NCI-H774 (cell line): ENCODE measurements at places on chromosomes 16 and 17.
A peak's percentile ranks its signal among the peaks of the same experiment; 100 is the strongest.

DNA sequence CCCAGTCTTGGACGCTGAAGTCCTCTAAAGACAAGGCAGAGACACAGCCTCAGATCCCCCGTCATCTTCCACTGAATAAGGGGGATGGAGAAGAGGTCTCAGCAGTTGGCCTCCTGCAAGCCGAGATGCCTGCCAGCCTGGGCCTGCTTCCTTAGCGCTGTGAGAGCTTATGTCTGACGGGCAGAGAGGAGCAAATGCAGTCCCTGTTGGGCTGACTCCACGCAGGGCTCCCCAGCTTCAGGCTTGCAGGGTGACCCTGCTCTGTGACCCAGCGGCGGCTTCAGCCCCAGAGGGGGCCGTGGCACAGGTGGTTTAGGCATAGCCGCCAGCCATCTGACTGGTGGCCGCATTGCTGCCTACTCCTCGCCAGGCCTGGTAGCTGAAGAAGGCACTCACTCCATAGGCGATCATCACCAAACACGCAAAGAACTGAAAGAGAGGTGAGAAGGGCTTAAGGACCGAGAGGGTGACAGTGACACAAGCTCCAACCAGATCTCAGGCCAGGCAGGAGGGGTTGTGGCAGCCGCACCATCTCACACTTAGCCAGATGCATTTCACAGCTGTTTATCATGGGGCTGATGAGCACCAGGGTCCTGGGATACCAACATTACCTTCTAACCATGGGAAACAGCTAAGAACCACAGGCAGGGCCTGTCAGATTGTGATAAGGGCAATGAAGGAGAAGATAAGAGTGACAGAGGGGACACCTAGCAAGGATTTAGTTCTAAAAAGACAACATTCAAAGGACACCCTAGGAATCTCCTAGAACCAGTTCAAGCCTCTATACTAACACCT, 11.7 kb downstream of the ARL2BP start:
- DNase-seq = no peak

- no peak for DNase-seq
Measured at GRCh38 chr16:49603956-49604355, 230.4 kb downstream of the C16orf78 start.

GRCh38 chr17:33291248-33292200, 1.6 kb downstream of the ASIC2 start:
- DNase-seq = no peak

- DNase-seq = no peak
Measured at GRCh38 chr17:39118674-39119419, 32.6 kb downstream of the PLXDC1 start.

DNA sequence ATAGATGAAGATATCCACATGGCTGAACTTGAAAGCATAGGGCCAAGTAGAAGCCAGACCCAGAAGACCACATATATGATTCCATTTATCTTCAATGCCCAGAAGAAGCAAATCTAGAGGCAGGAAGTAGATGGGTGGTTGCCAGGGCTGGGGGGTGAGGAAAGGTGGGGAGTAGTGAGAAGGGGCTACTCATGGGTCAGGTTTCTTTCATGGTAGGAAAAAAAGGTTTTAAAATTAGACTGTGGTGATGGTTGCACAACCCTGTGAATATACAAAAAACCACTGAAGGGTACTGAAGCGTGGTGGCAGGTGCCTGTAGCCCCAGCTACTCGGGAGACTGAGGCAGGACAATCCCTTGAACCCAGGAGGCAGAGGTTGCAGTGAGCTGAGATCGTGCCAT, 5.4 kb downstream of the CD2BP2 start:
- DNase-seq = no peak

- DNase-seq = no peak
Measured at GRCh38 chr16:51442141-51442870, 291.2 kb upstream of the SALL1 start.

DNA sequence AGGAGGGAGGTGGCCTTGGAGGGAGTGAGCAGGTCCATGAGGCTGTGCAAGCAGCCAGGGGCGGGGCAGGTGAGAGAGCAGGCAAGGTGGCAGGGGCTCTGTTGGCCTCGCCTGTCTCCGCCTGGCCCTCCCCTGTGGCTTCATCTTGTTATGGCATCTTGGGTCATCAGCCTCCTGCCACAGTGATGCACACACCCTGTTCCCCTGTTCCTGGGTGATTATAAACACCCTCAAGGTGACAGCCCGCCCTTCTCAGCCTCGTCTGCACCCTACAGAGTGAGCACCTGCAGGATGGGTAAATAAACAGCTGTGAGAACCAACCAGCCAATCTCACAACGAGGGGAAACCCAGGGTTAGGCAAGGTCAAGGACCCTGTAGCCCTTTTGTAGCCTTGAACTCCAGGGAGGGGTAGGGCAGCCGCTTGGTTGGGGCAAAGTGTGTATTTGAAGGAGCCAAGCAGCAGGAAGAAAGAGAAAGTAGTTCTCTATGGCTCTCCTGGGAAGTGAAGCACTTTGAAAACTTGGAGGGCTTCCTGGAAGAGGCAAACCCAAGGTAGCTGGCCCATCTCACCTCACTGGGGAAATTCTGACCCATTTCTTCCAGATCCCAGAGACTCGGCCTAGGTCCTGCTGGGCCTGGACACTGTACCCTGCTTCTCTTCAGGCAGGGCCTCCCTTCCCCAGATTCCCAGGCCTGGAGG, 60.6 kb downstream of the NT5M start:
- peak; percentile 51 for DNase-seq

DNA sequence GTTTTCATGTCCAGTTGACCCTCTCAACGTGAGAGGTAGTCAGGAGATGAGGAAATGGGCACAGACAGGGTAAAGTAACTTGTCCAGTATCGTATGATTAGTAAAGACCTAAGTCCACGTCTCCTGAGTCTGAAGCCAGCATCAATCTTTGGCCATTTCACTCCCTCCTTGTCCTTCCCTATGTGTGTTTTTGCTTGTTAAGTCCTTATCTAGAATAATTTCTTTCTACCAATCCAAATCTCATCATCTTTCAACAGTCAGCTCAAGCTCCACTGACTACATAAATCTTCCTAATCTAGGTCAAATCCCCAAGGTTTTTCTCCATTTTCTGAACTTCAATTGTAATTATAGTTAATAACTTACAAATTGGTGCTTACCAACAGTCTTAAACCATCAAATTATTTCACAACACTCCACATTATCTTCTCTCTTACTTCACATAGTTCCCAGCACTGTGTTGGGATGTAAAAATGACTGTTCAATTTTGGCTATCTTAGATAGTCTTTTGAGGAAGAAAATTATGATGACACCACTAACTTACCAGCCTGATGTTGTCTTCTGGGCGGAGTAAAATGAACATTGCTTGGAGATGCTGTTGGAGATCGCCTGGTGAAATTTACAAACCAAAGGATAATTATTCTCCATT, 72.3 kb upstream of the CORO6 start:
- DNase-seq = no peak
